GM23248 (cell line): ENCODE measurements at places on chromosomes 12 and 14. TPM values are rescaled to one million over a fixed set of nuclear protein-coding genes. Genes with fewer than 3 reads are reported as not detected.

DNA sequence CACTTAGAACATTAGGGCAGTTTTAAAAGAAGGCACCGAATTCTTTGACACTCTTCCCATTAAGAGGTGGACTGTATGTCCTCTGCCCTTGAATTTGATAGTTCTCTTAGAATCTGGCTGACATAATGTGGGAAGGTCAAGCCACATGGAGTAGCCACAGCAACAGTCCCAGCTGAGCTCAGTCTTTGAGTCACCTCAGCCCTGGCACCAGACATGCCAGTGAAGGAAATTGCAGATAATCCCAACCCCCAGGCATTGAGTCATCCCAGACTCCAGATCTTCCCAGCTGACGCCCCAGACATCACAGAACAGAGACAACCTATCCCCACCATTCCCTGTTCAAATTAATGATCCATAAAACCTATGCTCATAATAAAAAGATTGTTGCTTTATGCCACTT, 83.4 kb downstream of the GTF2A1 start:
- peak; percentile 94 for DNase-seq

GRCh38 chr14:56811593-56812363, 1.5 kb upstream of the OTX2 start:
- DNase-seq = no peak

DNA sequence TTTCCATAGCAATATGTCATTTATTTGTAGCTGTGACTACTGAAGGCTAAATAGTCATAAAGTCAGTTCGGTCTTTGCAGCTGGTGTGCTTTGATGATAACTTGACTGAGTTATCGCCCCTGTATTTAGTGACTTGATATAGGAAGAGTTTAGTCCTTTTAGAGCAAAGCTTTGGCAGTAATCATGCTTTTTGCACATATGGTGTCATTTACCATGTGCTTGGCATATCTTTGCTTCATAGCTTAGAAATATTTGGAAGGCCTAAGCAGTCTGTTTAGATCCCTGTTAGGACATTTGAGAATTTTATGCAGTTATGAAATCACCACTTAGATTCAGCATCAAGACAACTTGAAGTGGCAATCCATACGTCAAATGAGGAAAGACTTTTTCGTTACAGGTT, 31.6 kb downstream of the POLR3B start:
- DNase-seq = no peak

GRCh38 chr12:70557583-70558191, 79.5 kb downstream of the PTPRB start:
- no peak for DNase-seq

GRCh38 chr12:104533134-104533533, 76.4 kb downstream of the CHST11 start:
- DNase-seq = no peak

The KCNMB4 gene
- total RNA-seq = 1.8 and 2.7 TPM in 2 replicates

The HCAR2 gene
- total RNA-seq = not detected in 2 replicates

The LRRC10 gene
- total RNA-seq = not detected in 2 replicates

The HOXC9 gene
- total RNA-seq = 2.5 and 3.7 TPM in 2 replicates
